CD4-positive, alpha-beta T cell treated with Interleukin-2 at 100 ng/mL for 4 hours (primary cell): ENCODE measurements at places on chromosomes 6 and 20.

DNA sequence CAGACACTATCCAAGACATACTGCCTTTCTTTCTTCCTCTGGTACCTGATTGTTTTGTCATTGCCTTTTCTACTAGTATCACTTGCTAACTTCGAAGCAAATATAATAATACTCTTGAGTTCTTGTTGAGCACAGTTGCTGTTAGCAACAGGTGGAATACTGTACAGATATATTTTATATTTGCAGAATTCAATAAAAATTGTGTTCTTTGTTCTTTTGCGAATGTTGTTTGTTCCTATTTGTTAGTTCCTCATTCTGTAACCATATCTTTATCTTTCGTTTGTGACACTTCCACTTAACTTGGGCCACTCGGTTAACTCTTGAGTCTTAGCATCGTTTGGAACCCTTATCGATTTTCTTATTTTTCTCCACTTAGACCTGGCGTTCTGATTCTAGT lies 868 bp downstream of the CYB5R4 start:
- DNase-seq, result no peak

- no peak for DNase-seq
These were observed 69.6 kb upstream of the FOXA2 start for GRCh38 chr20:22653658-22654642.

DNA sequence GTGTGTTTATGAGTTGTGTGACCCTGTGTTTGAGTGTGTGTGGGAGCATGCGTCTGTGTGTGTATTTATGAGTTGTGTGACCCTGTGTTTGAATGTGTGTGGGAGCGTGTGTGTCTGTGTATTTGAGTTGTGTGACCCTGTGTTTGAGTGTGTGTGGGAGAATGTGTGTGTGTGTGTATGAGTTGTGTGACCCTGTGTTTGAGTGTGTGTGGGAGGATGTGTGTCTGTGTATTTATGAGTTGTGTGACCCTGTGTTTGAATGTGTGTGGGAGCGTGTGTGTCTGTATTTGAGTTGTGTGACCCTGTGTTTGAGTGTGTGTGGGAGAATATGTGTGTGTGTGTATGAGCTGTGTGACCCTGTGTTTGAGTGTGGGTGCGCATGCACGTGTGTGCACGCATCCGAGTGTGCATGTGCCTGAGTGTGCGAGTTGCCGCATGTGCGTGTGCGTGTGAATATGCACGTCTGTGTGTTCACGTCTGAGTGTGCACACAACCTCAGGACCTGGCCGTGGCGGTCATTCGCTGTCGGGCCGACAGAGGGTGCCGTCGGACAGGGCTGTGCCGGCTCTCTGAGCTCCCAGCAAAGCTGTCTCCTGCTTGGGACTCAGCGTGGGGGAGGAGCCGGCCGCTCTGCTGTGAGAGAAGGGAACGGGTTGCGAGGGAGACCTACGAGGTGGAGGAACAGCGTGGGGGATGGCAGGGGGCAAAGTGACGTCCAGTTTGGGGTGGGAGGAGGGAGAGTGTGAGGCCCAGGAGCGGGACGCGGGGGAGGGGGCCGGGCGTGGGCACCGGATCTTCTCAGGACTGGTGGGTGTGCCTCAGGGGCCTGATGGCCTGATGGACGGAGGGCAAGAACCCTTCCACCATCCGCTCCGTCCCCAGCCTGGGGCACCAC lies 19.7 kb downstream of the SLC17A9 start:
- peak; percentile 85 for DNase-seq

GRCh38 chr6:128363020-128363813 lies 157.2 kb downstream of the PTPRK start:
- no peak for DNase-seq

- no peak for DNase-seq
These were observed 134.1 kb downstream of the SOBP start for GRCh38 chr6:107624050-107624449.

DNA sequence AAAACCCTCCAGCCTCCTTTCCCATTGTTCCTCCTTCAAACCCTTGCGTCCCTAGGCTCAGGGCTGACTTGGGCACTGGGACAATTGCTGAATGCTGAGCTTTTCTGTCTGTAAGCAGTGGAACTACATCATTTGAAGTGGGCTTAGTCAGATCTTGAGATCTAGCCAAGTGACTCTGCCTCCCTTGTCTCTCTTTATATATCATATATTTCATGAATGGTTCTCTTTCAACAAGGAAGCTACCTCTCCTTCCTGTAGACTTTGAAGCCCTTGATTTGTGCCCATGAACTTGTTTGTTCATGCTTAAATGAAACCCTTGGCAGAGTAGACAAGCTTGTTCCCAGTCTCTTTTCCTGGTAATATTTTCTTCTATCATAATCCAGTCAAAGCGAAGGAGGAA lies 60.0 kb upstream of the KIF13A start:
- DNase-seq, result no peak

DNA sequence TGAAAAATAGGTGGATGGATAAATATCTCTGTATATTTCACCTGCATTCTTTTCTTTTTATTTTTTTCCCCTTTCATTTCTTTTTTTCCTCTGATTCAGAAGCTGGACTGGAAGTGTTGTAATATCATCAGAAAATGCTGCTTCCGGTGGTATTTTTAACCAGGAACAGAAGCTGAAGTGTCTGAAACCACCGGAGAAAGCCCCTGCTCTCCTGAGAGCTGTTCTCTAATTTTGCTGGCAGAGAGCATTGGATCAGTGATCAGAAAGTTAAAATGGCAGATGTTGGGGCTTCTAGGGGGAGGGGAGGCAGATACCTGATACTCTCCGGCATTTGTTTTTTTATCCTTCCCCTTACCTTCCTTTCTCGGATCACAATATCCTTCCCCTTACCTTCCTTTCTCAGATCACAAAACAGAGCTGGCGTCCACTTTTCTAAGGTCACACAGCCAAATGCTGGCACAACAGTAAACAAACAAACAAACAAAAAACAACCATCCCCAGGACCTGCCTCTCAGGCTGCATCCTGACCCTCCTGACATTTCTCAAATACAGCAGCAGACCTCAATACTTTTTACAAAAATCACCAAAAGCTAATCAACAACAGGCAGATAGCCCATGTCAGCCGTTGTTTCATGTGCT lies 143.2 kb upstream of the ZNF217 start:
- no peak for DNase-seq

DNA sequence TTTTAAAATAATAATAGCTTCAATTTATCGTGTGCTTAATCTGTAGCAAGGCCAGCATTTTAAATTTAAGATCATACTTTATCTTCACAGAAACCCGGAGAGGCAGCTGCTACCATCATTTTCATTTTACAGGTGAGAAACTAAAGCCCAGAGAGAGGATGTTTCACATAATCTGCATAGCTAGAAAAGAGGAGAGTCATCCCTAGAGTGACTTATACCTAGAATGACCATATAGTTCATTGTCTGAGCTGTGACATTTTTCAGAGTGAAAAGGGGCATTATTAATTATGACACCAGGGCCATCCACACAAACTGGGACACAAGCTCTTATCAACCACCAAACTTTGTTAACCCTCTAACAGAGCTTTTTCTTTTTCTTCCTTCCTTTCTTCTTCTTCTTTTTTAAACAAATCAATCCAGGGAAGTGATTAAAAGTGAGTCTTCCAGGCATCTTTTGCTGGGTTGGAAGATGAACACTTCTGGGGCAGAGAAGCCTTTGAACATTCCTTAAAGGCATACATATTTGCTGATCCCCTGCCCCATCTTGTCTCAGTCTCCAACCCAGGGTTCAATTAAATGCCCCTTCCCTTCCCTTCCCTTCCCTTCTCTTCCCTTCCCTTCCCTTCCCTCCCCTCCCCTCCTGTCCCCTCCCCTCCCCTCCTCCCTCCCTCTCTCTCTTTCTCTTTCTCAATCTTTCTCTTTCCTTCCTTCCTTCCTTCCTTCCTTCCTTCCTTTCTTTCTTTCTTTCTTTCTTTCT lies 272.5 kb upstream of the JAG1 start:
- DNase-seq, result no peak

DNA sequence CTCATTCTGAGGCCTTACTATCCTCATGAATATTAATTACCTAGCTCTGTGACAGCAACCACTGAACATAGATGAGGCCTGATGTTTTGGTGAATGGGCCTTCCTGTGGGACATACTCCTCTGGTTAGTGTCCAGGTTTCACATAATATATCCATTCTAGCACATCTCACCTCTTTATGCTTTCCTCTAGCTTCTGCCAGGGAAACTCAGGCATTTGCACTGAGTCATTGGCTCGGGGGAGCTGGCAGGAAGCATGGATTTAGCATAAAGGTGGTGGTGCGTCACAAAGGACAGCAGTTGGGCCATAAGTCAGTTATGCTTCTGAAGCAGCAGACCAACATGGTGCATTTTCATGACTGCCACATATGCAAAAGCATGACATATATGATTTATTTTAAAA lies 37.5 kb upstream of the TMEM170B start:
- no peak for DNase-seq

GRCh38 chr6:166228839-166229528 lies 61.3 kb upstream of the TBXT start:
- no peak for DNase-seq

- DNase-seq, result no peak
These were observed 1133.5 kb upstream of the MAP3K7 start for GRCh38 chr6:91720324-91720723.

GRCh38 chr20:64246616-64247306 lies 8.8 kb upstream of the PCMTD2 start:
- DNase-seq, result no peak

DNA sequence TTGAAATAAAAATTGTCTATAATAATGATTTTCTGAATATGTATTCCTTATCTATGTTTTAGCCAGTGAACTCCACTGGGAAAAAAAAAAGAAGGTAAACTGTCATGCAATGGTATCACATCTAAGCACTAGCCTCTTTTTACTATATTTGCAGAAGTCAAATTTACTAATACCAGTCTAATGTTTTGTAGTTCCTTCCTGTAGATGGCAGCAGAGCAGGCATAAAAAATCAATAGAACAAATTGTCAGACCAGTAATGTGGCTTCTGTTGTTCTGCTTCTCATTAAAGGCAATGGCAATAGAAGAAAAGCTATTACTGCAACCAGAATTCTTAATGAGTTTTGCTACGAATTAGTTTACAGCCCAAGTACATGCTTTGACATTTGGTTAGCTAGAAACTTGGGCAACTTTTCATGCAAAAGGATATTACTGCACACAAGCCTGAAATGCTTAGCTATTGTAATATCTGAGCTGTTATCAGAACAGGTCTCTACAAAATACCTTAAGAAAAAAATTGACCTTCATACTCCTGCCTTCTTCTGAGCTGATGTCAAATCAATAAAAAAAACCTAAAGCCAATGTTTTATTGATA lies 476.9 kb downstream of the KHDRBS2 start:
- no peak for DNase-seq

GRCh38 chr6:2962004-2962403 lies 9.4 kb downstream of the SERPINB6 start:
- no peak for DNase-seq

GRCh38 chr20:40967700-40968099 lies 60.9 kb upstream of the TOP1 start:
- no peak for DNase-seq

DNA sequence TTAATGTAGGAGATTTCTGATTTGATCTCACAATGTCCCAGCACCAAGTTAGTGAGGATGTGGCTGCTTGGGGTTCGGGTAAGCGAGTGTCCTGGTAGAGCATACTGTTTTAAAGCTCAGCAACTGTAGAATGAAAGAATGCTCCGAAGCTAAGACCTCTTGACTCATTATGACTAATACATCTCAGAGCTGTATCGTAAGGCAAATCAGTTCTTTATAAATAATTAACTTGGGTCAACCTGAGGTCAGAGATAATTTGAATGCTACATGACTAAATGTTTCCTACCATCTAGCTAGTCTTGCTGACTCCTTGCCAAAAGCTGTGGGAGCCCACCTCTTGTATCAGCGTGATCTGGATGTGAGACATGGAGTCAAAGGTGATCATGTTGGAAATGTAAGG lies 128.8 kb upstream of the PDE7B start:
- DNase-seq, result no peak

DNA sequence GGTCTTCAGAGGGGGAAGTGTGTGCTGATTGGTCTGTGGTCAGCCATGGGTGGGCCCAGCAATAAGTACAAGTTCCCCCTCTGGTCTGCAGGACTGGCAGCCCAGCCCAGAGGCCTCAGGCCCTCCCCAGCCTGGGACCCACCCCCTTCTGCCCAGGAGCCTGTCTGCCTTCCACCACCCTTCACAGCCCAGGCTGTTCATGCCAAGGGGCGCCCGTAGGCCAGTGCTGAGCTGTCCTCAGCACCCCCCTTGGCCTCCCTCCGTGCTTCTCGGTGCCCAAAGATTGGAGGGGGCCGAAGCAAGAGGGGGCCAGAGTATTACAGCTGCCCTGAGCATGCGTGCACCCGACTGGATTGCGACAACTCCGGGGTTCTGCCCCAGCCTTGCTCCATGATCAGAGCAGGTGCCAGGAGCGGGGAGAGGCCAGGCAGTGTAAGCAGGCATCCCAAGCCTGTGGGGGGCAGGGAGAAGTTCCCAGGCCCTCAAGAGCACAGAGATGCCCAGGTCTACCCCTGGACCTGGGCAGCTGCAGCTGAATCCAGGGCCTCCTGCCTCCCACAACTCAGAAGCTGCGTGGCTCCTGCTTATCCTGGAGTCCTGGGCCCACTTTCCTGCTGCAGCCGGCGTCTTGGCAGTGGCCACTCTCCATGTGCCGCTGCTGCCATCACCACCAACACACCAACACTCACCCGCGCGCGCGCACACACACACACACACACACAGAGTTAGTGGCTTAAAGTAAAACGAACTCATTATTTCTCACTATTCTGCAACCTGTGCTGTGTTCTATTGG lies 33.3 kb downstream of the CST9L start:
- no peak for DNase-seq

GRCh38 chr20:59584278-59584925 lies 19.9 kb upstream of the PHACTR3 start:
- DNase-seq, result no peak

DNA sequence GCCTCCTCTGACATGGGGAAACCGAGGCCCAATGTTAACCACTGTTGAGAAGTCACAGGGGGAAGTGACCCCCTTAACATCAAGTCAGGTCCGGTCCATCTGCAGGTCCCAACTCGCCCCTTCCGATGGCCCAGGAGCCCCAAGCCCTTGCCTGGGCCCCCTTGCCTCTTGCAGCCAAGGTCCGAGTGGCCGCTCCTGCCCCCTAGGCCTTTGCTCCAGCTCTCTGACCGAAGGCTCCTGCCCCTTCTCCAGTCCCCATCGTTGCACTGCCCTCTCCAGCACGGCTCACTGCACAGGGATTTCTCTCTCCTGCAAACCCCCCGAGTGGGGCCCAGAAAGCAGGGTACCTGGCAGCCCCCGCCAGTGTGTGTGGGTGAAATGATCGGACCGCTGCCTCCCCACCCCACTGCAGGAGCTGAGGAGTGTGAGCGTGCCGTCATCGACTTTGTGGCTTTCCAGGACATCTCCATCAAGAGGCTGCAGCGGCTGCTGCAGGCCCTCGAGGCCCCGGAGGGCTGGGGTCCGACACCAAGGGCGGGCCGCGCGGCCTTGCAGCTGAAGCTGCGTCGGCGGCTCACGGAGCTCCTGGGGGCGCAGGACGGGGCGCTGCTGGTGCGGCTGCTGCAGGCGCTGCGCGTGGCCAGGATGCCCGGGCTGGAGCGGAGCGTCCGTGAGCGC lies 1.6 kb downstream of the TNFRSF6B start:
- DNase-seq, result no peak

- no peak for DNase-seq
These were observed 651.6 kb upstream of the MARCKS start for GRCh38 chr6:113205553-113205952.
